ENCODE measurements at places on chromosomes 7 and 10. TPM values are rescaled to one million over a fixed set of nuclear protein-coding genes. Genes with fewer than 3 reads are reported as not detected.

DNA sequence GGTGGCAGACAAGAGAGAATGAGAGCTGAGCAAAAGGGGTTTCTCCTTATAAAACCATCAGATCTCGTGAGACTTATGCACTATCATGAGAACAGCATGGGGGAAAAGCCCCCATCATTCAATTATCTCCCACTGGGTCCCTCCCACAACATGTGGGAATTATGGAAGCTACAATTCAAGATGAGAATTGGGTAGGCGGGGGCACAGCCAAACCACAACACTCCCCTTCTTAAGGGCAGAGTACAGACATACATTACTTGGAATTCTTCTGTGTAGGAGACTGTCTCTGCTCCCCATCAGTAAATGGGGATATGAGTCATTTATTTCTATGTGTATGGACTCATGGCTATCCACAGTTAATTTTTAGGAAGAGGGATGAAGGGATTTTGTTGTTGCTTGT lies 31.2 kb downstream of the FAM171A1 start:
- DNase-seq, result no peak

Gene OPALIN
- not detected for polyA plus RNA-seq

GRCh38 chr7:157497744-157498651 lies 161.2 kb downstream of the DNAJB6 start:
- no peak for DNase-seq

- DNase-seq, result no peak
These were observed 4.6 kb upstream of the SMARCD3 start for GRCh38 chr7:151252961-151253711.

- no peak for DNase-seq
These were observed 16.6 kb downstream of the FBH1 start for GRCh38 chr10:5906651-5907050.

Gene RSPH10B2
- polyA plus RNA-seq, result 0.78 TPM

DNA sequence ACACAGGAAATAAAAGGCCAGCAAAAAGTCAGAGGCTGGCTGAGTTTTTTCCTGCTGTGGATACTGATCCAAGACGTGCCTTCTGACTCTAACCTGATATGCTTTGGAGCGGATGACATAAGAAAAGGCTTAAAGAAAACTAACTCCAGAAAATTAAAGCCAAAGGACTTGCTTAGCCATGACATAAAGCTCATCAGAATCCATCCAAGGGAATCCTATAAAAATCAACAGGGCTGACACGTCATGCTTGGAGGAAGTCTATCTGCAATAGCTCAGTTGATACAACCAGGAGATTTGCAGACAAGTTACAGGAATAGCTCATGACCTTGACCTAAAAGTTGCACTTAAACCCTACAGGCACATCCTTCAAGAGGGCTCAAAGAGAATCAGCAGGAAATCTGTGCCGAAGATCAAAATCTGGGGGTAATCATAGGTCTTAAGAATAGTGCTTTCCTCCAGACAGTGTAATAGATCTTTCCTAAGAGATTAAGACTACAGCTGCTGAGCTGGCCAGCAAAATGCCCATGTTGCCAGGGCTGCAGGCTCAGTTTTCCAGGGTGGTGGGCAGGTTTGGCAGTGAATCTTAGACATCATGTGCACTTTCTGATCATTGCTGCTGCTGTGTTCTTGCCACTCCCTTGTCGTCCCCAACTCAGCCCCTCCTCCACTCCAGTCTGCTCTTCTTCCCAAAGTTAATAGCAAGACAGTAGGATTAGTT lies 111.5 kb upstream of the SVIL start:
- no peak for DNase-seq

Gene AHR
- 18.7 TPM for polyA plus RNA-seq

Gene NUTM2A
- polyA plus RNA-seq, result 4.1 TPM

DNA sequence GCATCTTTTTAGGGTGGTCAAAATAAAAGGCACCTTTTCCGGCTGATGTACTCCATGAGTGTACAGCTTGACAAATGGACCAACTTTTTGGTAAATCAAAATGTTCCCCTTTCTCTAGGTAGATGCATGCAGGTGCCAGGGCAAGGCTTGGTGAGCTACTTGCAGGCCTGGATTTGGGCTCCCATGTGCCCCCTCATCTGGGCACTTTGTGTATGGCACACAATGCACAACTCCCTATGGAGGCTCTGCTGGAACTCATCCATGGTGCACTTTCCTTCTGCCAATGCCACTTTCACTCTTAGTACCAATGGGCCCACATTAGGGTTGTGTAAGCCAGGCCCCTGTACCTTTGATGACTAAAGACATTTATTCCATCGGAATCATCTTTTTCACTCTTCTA lies 300.8 kb downstream of the SDHAF3 start:
- DNase-seq, result no peak

GRCh38 chr10:124092250-124092859 lies 1.0 kb downstream of the CHST15 start:
- DNase-seq, result no peak
